ENCODE measurements at places on chromosomes 4 and X.
A peak's percentile ranks its signal among the peaks of the same experiment; 100 is the strongest.

DNA sequence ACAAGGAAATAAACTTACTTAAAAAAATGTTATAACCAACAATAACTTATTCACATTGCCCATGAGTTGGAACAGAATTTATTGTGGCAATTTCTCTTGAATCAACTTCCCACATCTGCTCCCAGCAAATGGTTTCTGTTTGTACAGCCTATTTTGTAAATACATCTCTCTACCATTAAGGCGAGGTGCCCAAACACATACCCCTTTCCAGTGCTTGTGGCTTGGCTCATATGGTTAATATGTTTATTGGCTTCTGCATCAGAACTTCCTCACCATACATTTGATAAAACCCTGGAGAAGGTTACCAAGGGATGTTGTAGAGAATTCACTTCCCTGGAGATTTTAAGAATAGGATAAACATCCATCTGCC lies 207.1 kb downstream of the SOWAHB start:
- DNase-seq: no peak

DNA sequence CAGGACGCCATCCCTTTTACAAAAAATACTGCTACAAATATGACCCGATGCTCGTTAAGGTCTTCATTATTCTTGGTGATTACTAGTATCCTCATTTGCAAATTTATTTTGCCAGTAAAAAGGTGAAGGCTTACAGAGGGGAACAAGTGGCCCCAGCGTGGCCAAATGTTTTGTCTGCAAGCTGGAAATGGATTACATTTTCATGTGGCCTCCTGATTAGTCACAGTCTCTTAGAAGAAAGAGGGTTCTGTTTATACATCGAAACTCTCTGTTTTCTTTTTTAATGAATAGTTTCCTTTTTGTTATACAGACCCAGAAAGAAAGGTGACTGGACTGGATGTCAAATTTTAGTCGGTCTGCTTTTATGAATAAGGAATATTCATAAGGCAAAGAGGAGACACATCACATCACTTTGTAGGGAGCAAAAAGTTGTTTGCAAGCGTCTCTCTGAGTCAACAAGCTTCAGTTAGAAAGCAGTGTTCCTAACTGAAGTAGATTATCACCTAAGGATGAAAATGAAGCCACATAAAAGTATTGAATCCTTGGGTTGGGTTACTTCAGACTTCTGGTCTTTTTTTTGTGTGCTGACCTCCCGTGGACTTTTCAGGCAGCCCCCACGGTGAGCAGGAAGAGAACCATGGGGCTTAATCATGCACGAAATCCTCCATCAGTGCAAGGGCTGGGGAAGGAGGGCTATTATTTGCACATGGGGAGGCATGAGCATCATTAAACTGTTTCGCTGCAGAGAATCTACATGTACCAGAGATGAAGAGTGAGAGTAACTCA lies 125.6 kb downstream of the ARSF start:
- no peak for DNase-seq

DNA sequence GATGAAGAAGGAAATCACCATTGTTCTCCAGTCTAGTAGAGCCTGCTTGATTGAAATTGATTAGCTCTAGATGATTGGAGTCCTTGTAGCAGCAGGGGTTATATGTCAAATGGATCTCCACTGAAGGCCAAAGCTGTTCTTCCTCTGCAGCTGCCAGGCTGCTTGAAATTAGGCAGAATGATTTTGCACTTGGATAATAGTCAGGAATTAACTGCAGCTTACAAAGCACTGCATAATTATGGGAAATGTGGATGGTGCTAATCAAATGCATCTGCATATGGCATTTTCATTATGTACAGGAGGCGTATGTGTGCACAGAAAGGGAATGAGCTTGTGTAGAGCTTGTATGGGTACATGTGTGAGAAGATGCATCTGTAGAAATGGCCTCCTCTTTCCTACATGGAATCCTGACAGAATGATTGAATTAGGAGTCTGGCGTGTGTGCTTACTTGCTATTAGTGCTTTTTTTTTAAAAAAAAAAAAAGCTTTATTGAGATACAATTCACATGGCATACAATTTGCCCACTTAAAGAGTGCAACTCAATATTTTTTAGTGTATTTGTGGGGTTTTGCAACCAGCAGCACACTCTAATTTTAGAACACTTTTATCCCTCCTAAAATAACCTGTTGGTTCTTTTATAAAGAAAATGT lies 65.9 kb downstream of the TMEM131L start:
- DNase-seq: no peak

DNA sequence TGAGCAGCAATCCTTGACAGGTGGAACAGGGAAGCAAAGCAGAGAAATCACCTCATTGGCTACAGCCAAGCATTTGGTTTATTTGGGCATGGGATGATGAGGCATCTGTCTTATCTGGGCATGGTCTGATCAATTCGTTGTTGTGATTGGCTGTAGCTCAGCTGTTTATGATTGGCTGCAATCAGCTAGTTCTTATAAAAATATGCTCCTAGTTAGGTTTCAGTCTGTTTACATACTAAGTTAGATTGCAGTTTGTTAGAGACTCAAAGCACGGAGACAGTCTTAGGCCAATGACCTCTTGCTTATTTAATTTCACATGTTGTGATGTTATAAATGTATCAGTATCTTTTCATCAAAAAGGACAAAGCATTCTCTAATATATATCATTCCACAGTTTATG lies 312.0 kb downstream of the PDGFC start:
- no peak for DNase-seq

GRCh38 chrX:41388543-41388942 lies 54.6 kb downstream of the DDX3X start:
- no peak for DNase-seq

GRCh38 chr4:128521648-128522111 lies 234.1 kb upstream of the PGRMC2 start:
- DNase-seq: no peak

DNA sequence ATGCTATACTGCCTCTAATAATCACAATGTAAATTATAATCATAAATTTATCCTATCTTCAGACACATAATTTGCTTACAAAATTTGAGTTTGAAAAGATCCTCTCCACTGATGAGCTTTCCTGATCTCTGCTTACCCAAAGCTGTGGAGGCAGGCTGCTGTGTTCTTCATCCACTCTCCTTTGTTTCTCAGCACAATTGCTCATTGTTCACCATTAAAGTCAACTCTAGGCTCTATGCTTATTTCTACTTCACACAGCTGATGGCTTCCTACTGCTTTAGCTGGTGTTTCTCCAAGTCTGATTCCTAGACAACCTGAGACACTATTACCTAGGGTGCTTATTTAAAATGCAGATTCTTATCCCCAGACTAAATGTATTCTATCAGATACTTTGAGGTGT lies 319.7 kb downstream of the PCDH18 start:
- DNase-seq: no peak

DNA sequence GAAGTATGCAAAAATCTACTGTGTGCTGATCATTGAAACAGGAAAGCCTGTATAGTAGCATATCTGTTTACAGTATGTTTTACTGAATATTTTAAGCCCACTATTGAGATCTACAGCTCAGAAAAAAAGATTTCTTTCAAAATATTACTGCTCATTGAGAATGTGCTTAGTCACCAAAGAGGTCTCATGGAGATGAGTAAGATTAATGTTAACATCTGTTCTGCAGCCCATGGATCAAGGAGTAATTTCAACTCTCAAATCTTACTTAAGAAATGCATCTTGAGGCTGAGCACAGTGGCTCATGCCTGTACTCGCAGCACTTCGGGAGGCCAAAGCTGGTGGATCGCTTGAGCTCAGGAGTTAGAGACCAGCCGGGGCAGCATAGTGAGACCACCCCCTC lies 3.3 kb downstream of the RNF4 start:
- DNase-seq: no peak

DNA sequence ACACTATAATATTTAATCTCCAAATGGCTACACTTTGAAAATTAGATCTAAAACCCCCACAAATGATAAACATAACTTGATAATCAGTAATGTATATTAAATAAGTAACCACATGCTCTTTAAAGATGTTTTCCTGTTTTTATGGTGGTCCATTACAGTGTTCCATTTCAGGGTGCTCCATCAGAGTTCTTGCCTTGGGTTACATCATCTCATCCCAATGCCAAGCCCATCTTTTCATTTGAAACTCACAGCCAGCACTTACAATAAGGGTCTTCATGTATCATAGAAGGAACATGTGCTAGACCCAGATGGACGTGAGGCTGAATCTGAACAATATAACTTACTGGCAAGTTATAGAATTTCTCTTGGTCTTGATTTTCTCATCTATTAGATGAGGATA lies 10.5 kb upstream of the PAQR3 start:
- peak; percentile 5 for DNase-seq

GRCh38 chrX:42079968-42080367 lies 156.6 kb upstream of the CASK start:
- DNase-seq: no peak

DNA sequence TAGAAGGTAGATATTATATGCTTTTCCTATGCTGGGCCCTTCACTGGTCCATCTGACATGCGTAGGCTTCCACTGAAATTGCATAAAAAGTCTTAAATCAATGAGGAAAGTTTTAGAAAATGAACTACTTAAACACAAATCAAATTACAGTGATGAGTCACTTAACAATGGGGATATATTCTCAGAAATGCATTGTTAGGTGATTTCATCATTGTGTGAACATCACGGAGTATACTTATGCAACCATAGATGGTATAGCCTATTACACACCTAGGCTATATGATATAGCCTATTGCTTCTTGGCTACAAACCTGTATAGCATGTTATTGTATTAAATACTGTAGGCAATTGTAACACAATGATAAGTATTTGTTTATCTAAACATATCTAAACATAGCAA lies 10.3 kb downstream of the STAP1 start:
- no peak for DNase-seq

DNA sequence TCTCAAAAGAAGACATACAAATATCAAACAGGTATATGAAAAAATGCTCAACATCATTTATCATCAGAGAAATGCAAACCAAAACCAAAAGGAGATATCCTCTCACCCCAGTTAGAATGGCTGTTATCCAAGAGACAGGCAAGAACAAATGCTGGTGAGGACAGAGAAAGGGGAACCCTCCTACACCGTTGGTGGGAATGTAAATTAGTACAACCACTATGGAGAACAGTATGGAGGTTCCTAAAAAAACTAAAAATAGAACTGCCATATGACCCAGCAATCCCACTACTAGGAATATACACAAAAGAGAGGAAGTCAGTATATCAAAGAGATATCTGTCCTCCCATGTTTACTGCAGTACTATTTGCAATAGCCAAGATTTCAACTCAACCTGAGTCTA lies 83.5 kb downstream of the CDS1 start:
- DNase-seq: no peak

DNA sequence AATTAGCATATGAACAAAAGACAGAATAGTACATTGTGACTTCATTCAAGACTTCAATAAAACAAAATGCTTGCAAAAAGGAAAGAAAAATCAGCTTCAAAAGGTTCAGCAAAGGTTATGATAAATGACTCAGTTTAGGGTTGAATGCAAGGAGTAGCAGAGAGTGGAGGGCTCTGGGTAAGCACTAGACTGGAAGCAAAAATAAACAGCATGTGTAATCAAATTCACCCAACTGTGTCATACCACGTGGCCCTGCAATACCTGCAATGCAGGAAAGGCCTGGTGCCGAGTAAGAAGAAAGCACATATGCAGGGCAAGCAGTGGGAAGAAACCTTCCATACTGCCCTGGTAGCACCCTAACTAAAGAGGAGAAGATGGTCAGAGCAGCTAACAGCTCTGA lies 88.7 kb downstream of the ATP11C start:
- DNase-seq: no peak

GRCh38 chrX:133685822-133686221 lies 270.5 kb upstream of the GPC4 start:
- no peak for DNase-seq

GRCh38 chr4:14225688-14226207 lies 598.2 kb upstream of the BOD1L1 start:
- no peak for DNase-seq

DNA sequence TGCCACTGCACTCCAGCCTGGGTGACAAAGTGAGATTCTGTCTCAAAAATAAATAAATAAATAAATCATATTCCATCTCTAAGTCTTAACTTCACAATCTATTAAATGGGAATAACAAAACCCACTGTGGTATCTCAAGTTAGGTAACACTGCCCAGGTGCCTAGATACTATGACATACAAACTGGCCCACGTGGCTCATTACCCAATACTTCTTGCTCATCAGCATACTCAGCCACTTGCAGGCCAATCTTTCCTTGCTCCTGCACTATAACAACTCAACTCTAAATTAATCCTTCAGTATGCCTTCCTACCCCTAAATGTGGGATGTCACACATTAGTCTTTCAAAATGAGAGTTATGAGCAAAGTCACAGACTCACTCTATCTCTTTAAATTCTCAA lies 230.1 kb downstream of the OPHN1 start:
- DNase-seq: no peak

DNA sequence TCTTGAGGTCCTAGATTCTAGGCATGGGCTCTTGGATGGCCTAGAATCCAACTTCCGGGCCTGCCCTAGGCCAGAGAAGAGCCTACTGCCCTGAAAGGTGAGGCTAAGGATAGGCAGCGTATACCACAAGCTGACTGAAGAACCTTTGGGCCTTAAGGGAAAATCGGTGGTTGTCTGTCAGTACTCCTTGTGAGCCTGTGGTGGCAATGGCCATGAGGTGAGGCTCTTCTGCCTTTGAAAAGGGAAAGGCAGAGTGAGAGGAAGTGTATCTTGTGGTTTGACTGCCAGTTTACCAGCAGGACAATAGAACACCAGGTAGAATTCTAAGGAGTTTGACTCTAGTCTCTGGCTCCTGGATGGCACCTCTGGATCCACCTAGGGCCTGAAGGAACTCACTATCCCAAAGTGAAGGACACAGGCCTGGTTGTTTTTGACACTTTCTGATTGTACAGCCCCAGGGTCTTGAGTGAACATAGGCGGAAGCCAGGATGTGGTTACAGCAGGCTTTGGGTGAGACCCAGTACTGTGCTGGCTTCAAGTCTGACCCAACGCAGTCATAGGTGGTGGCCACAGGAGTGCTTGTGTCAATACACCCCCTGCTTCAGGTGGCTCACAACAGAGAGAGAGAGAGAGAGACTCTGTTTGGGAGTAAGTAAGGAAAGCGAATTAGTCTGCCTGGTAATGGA lies 20.9 kb downstream of the ITIH6 start:
- DNase-seq: no peak

DNA sequence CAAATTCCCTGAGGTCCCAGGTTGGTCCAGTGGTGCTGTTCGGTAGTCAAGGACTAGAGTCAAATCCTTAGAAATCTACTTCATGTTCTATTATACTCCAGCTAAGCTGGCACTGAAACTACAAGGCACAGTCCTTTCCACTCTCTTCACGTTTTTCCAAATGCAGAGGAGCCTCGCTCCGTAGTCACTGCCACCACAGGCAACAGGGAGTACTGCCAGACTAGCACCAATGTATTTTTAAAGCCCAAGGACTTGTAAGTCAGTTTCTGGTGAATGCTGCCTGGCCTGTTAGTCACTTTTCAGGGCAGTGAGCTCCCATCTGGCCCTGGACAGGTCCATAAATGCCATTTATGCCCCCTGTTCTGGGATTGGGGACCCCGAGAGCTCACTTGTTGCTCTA lies 323.5 kb downstream of the FAM47A start:
- no peak for DNase-seq

DNA sequence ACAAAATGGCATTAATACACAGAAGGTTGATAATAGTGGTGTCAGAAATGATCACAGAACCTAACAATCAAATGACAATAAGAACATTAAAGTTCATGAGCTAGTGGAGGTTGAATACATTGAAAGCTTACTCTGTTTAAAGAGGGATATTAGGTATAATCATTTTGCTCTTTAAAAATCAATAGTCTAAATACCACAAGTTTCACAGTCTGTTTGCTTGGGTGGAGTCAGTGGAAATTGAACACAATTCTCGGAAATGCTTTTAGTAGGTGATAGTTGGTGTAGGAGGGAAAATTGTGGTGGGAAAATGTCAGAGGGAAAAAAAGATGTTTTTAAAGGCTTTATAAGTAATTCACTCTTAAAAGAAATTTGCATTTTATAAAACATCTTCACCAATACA lies 197.1 kb downstream of the GLUD2 start:
- DNase-seq: no peak
